ENCODE measurements at places on chromosomes 7 and 10.

DNA sequence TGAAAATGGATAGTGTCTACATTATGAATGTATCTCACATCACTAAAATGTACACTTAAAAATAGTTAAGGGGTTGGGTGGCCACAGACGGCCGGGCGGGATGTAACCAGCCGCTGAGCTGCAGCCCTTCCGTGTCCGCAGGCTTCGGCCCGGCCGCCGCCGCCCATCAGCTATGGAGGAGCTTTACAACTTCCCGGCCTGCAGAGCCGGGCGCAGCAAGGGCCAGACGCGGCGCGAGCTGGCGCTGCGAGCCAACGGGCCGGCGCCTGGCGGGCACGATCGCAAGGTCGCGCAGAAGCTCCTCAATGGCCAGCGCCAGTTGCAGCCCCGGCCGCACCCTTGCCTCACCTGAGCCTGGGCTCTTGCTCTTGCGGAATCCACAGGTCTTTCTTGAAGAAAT lies 69.1 kb downstream of the KMT2C start:
- DNase-seq: no peak

GRCh38 chr10:26869528-26869927 lies 8.8 kb upstream of the ABI1 start:
- no peak for DNase-seq

GRCh38 chr10:127313996-127314700 lies 117.8 kb upstream of the INSYN2A start:
- no peak for DNase-seq

DNA sequence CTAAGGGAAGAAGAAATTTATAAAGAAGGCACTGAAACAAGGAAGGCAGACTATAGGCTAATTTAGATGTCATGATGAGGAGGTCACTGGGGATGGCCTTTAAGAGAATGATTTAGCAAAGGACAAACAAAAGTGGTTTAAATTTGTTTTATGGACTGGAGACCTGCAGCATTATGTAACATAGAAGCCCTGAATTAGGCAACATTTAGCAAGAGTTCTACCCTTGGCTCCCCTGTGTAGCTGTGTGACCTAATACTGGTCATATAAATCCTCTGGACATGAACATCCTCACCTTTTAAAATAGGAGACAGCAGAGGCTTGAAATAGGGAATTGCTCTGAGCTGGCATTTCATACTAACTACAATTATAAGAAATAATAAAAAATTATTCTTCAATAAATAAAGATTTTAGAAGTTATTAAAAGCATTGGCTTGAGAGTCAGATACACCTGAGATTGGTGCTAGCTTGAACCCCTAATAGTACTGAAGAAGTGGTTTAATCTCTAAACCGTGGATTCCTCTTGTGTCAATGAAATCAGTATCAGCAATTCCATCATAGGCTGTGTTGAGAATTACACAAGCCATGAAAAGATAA lies 48.9 kb downstream of the RNLS start:
- no peak for DNase-seq

DNA sequence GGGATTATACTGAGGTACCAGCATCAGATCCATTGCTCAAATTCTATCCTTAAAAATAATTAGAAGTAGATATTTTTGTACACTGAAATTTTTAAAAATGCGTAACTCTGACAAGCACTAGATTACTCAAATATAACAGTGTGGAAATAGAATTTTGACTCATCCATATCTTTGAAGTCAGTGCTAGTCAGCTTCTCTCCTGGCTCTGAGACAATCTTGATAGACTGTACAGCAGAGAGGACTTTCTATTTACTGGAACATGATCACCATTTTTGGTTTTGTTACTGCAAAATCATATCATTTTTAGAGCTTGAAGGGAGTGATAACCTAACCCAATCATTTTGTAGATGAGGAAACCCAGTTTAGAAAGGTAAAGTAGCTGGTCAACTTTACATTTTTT lies 195.0 kb downstream of the MTERF1 start:
- DNase-seq: no peak

- no peak for DNase-seq
These were observed 15.8 kb downstream of the CALD1 start for GRCh38 chr7:134795231-134795630.

GRCh38 chr10:96327462-96327861 lies 23.2 kb downstream of the DNTT start:
- DNase-seq: no peak

DNA sequence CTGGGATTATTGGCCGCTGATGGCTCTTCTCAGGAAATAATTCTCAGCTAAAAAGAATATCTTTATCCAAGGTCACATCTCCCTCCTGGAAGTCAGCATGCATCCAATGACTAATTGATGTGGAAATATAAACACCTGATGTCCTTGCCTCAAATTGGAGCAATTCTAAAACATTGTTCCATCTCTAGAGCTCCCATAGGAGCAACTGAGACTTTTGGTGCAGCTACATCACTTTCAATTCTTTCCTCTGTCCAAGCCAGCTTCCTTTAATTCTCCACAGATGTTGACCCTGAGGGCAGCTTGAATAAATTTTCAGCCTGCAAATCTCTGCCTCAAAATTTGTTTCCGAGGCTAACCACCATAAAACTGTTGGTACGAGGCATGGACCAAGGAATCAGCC lies 43.9 kb upstream of the KCND2 start:
- DNase-seq: no peak

GRCh38 chr10:86100581-86101061 lies 266.0 kb downstream of the GRID1 start:
- DNase-seq: no peak

GRCh38 chr10:51139176-51139575 lies 64.9 kb downstream of the PRKG1 start:
- no peak for DNase-seq

DNA sequence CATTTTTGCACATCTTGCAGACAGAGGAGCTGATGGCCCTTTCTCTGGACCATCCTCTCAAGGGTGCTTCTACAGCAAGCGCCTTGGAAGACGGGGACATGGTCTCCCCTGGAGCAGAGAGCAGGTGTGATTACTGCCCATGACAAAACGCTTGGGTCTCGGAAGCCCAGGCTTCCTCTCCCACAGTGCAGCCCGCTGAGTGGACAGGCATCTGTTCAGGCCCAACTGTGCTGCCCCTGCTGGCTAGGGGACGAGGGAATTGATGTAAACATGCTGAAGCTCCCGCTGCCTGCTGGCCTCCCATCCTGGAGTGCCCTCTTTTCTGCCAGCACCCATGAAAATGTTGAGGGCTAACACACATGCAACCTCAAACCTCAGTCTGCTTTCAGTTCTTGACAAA lies 14.3 kb downstream of the IL15RA start:
- no peak for DNase-seq

DNA sequence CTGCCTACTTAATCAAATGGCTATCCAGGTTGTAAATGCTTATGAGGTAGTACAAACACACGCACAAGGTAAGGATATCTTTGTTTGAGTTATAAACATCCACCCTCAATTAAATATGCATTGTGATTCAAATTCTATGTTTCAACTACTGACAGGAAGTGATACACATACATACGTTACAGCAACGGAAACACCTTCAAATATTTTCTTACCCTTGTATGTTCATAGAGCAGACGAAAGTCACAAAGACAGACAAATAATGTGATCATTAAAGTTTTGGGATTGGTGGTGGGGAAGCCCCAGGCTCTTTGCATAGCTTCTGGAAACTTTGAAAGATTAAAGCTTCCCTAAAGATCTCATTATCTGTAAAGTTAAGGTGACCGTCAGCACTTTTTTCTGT lies 521.0 kb downstream of the PARD3 start:
- no peak for DNase-seq

DNA sequence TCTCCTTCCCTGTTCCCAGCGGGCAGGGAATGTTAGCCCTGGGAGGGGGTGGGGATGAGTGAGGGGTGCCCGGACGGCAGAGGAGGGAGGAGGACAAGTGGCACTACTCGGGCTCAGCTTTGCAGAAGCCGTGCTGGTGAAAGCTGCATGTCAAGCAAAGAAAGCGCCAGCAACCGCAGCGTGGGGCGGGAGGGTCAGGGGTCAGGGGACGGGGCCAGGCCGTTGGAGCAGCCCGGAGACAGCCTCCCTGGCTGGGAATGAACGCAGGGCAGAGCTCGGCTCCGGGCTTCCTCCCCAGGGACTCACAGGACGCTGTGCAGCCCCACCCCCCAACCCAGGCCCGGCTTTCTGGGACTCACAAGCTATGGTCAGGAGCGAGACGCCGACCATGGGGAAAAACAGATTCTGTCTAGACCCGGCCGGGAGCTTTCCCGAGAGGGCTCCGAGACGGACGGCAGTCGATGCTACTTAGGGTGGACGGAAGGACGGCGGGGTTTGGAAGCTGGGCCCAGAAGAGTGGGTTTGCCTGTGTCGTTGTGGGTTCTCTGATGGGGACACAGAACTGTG lies 113.4 kb downstream of the VIPR2 start:
- DNase-seq: no peak

DNA sequence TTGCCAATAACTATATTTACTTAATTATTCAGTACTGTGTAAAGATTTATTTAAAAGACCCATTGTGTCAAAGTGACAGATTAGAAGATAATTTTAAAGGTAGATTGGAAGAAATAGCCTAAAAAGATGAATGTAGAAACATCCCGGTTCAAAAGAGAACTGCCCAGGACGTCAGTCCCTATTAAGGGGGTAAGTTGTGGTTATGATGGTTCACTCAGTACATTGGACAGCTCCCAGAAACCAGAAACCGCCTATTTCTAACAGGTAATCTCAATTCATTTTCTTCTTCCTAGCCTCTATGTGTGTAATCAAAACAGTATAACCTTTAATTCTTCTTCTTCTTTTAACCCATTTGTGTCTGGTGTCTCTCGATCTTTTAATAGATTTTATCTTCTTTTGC lies 1.5 kb upstream of the FERD3L start:
- DNase-seq: no peak

DNA sequence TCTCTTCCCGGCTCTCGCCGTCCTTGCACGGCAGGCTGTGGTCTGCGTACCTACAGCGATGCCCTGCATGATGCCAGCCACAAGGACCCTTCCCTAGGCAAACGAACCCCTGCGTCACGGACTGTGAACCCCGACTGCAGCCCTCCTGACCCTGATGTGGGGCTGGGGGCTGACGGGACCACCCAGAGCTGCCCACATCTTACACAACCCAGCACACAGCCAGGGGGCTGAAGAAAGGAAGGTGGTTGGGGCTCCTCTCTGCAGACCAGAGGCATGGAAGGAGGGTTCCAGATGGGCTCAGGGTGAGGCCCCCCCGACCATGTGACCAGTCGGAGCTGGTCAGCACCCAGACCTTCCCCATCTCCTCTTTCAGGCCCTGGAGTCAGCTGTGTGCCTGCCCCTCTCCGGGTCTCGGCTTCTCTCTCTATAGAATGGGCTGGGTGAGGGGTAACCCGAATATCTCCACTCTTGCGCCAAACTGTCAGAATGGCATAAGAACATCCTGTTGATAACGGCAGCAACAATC lies 41.4 kb downstream of the EBF3 start:
- no peak for DNase-seq

DNA sequence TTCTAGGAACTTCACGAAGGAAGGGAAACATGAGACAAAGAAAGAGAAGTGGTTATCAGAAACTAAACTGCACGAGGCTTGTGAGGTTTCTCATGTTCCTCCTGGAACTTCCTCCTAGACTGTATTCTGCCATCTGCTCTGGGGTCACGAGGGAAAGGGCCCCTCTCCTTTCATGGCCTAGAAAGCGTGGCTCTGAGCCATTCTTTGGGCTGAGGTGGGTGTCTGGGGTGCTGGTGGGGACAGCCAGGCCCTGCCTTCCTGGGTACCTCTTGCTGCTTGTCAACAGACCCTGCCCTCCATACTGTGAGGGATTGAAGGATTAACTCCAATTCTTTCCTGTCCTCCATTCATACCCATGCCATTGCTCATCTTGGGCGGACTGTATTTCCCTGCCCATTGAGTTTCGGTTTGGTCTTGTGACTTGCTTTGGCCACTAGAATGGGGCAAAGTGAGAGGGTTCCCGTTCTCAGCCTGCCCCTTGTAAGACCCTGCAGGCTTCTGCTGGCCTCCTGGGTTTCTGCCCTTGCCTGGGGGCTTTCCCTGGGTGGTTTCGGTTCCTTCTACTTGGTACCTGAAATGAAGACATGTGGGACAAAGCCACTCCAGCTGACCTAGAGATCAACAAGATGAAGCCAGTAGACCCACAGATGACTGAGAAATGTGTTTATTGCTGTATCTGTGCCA lies 14.9 kb upstream of the GIMAP8 start:
- no peak for DNase-seq

DNA sequence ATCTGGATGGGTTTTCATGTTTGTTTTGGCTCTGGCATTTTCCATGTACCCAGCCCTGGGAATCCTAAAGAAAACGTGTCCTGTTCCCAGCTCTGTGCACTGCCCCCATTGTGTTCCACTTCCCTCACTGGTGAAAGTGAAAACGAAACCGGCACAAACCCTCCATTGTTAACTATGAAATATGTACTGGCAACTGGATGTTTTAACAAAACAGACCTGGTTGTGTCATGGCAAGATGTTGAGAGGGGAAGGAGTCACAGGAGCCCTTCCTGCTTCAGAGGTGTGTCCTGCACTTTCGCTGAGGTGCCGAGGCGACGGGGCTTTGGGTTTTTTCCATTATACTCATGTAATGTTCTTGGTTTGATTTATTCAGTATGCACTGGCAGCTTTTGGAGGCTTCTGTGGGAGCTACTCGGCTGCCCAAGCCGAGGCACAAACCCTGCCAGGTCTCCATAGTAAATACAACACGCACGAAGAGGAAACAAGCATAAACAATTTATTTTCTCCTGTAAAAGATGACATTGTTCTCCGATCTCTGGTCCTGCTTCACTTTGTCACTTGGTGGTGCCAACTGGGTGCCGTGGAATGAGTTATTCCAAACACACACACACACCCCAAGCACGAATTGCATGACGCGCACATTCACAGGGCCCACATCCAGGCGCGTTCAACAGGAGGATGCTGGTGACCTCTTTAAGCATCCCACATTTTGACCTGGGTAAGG lies 118.2 kb downstream of the CDK6 start:
- DNase-seq: peak; percentile 21

DNA sequence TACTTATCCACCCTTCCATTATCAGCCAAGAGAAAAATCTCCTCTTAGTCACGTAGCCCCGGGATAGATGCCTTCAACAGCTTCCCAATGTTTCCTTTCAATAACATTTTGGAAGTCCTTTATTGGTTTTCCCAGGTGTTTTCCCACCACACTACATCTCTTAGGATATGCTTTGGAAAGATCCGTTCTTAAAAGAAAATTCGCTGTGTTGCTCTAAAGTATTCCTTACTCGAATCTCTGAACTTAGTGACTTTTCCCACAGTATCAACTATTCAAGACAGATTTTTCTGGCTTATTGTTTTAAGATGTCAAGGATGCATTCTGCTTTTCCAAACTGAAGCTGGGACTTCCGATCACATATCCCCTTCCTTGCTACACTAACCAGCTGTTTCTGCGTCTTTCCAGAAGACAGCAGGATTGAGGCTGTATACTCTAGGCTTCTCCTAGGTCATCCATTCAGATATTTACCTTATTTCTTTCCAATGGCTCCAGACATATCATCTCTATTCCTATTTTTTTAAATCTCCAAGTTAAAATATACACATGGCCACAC lies 36.5 kb upstream of the SVIL start:
- DNase-seq: no peak

- DNase-seq: no peak
These were observed 818.0 kb downstream of the PHTF2 start for GRCh38 chr7:78616539-78616938.

Measured in stimulated activated CD4-positive, alpha-beta T cell treated with anti-CD3 and anti-CD28 coated beads, TNF-alpha, amount 100 ng/mL, for 1 hour (primary cell).